ENCODE measurements at places on chromosomes 7 and 10. TPM values are rescaled to one million over a fixed set of nuclear protein-coding genes. Genes with fewer than 3 reads are reported as not detected.

DNA sequence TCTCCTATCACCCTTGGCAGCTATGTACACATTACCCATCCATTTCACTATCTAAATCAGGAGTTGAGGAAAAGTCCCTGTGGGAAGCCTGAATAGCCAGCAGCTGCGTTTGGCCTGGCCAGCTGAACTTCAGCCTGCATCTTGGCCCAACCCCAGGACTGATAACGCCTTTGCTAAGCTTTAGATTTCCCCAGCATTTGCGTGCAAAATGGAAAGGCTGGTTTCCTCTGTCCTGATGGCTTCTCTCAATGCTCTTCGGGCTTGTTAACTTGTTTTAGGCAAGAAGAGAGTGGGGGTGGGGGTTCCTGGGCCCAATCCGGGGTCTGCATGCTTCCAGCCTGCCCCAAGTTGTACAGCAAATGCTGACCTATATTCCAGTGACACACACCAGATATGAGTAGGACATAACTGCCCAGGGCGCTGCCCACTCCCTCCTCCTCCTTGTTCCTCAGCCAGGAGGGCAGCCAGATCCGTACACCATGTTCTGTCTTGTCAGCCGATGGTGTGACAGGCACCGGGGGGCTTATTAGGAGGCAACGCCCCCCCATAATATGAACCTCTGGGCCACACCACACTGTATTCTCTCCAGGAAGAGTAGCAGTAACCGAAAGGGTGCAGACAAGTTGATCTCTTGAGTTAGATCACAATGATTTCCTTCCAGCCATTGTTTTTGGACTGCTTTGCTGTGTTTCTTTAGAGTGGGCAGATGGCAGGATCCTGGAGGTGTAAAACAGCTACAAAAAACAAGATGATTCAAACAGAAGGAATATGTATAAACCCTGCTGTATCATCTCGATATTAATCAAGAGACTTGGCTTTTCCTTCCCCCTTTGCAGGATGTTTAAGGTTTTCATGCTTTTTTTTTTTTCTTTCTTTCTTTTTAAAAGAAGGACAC is 339.0 kb downstream of the RNLS start:
- H3K4me1 ChIP-seq = peaks cover 38% of the 10 kb centered on the region
- H3K27ac ChIP-seq = peak overlapping the region; percentile 70
- no peaks in the 10 kb centered on the region for H3K36me3 ChIP-seq
- no peak overlapping the region for H3K4me3 ChIP-seq
- DNase-seq = peak; percentile 5

Gene HSPA12A
- 2.8 TPM for total RNA-seq

GRCh38 chr10:132360766-132361447 is 28.9 kb downstream of the LRRC27 start:
- H3K4me3 ChIP-seq = no peak overlapping the region
- peak; percentile 38 for DNase-seq
- no peaks in the 10 kb centered on the region for H3K4me1 ChIP-seq
- peaks cover 9% of the 10 kb centered on the region for H3K27me3 ChIP-seq
- H3K27ac ChIP-seq = no peak overlapping the region
- H3K36me3 ChIP-seq = peaks cover 16% of the 10 kb centered on the region

Gene GRID2IP
- 0.08 TPM for total RNA-seq

DNA sequence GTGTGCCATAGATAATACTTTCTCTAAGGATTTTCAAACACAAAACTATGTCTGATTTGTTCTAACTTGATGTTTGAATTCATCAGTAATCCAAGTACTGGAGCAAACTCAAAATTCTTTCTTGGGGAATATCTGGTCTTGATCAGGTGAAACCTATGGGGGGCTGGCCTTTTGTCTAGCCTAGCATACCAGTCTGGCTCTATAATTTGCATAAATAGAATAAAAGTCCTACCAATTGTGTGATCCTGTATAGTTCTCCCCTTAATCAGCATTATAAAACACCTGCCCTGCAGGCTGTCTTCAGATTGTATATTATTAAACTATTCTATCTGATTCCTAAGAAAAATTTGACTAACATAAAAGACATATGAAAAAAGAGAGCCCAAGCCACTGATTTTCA is 233.8 kb upstream of the LRRN3 start:
- DNase-seq = no peak
- H3K27ac ChIP-seq = no peak overlapping the region
- H3K27me3 ChIP-seq = no peaks in the 10 kb centered on the region
- no peak overlapping the region for H3K4me3 ChIP-seq

Gene MOGAT3
- not detected for total RNA-seq

GRCh38 chr10:123500110-123500509 is 166.0 kb upstream of the GPR26 start:
- H3K27ac ChIP-seq = no peak overlapping the region
- H3K27me3 ChIP-seq = peaks cover 3% of the 10 kb centered on the region

Gene ASB10
- total RNA-seq = not detected

DNA sequence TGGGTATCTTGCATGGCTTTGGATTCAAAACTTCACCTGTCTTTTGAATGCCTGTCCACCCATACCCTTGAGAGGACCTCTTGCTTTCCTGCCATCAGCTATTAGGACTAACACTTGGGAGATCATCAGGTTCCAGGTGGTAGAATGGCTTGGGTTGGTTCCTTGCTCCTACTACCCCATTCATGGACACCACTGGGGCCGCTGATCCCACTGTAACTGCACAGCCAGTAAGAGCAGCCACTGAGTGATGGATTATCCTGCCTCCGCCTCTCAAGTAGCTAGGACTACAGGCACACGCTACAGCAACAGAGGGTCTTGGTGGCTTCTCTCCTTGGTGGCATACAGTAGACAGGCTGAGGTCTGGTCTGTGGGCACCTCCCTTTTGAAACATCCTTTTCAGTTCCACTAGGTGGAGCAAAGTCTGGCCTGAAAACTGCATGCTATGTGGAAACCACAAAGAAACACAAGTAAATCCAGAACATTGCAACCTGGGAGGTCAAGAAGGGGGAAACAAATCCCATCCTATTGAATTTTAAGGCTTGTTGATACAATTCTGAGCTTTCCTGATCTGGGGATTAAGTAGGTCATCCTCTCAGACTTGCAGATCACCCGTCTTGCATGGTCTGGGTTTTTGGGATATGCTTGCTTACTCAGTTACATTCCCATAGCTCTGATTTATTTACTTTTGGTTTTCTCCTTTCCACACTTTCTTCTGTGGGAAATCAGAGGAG is 9.4 kb downstream of the WBP1L start:
- no peak overlapping the region for H3K27ac ChIP-seq
- H3K4me1 ChIP-seq = no peaks in the 10 kb centered on the region
- H3K36me3 ChIP-seq = no peaks in the 10 kb centered on the region
- no peak overlapping the region for H3K4me3 ChIP-seq
- no peaks in the 10 kb centered on the region for H3K27me3 ChIP-seq

GRCh38 chr10:110207011-110207804 is at the start of gene MXI1:
TSS of gene MXI1 (plus strand) at chr10:110207605. CDS start at chr10:110207809, 204 bp downstream.
- peaks cover 9% of the 10 kb centered on the region for H3K36me3 ChIP-seq
- DNase-seq = peak; percentile 70
- H3K27me3 ChIP-seq = peaks cover 26% of the 10 kb centered on the region
- H3K27ac ChIP-seq = peak within 1 kb of the TSS; percentile 40
- peaks cover 30% of the 10 kb centered on the region for H3K4me1 ChIP-seq
- peak within 1 kb of the TSS; percentile 95 for H3K4me3 ChIP-seq

Gene AOAH
- 0.28 TPM for total RNA-seq

GRCh38 chr10:2921956-2922680 is 145.2 kb upstream of the PFKP start:
- no peak for DNase-seq
- peaks cover 14% of the 10 kb centered on the region for H3K4me1 ChIP-seq
- H3K4me3 ChIP-seq = no peak overlapping the region
- H3K27ac ChIP-seq = no peak overlapping the region

Gene CABCOCO1
- 0.28 TPM for total RNA-seq

Gene ANXA8L1
- not detected for total RNA-seq

Gene RAMP3
- 0.62 TPM for total RNA-seq

DNA sequence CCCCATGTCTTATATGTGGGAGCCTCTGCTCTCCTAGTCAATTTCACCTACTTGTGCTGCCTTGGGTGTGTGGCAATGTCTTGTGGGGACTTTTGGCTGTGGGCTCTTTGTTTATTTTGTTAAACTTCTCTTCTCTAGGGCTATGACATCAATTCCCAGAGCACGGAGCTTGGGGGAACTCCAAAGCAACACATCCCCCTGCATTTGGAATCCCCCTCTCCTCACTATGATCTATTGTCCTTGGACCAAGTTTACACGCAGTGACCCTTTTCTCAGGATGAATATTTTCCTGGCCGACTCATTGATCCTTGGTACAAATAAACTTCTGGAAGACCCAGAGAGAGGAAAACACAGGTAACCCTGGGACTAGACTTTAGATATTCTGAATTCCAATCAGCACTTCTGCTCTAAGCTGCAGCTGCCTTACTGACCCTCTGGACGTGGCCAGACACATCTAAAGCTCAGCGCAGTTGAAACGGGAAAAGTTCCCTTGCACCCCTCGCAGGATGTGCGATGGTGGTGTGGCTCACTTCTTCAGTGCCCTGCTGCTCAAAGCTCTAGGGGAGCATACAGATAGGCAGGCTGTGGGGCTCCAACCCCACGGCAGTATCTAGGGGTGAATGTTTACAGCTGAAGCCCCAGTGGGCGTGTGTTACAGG is 110.8 kb downstream of the TMEM178B start:
- H3K36me3 ChIP-seq = no peaks in the 10 kb centered on the region
- H3K4me3 ChIP-seq = no peak overlapping the region
- H3K27ac ChIP-seq = no peak overlapping the region
- peaks cover 1% of the 10 kb centered on the region for H3K27me3 ChIP-seq
- H3K4me1 ChIP-seq = no peaks in the 10 kb centered on the region

DNA sequence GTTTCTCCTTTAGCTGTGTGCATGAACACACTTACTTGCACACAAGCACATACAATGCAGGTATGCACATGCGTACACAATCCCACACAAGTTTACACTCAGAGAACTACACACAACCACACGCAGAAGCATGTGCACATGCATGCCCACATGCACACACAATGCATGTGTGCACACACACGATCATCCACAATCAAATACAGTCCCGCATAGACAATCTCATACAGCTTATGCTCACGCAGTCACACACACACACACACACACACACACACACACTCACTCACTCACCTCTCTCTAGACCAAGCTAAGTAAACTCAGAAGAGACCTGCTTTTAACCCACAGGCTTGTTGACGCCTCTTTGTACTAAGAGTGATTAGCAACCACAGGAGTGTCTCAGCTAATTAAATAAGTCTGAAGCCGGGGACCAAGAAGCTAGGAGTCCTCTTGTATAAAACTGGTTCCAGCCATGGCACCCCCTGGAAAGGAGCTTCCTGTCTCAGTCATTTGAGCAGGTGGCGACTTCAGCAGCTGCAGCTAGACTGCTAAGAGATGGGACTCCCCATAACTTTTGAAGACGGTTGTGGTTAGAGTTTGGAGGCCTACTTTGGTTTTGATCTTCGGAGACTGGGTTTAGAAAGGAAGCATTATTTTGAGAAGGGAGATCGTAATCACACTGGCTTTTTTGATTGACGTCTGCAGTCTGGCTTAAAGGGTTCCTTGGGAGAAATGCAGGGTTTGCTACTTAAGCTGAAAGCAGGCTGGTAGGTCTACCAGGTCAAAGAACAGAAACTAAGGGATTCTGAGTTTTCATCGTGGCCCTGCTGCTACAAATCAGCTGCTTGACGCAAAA is 82.3 kb upstream of the ADRB1 start:
- H3K4me1 ChIP-seq = no peaks in the 10 kb centered on the region
- H3K27ac ChIP-seq = no peak overlapping the region
- no peaks in the 10 kb centered on the region for H3K36me3 ChIP-seq

DNA sequence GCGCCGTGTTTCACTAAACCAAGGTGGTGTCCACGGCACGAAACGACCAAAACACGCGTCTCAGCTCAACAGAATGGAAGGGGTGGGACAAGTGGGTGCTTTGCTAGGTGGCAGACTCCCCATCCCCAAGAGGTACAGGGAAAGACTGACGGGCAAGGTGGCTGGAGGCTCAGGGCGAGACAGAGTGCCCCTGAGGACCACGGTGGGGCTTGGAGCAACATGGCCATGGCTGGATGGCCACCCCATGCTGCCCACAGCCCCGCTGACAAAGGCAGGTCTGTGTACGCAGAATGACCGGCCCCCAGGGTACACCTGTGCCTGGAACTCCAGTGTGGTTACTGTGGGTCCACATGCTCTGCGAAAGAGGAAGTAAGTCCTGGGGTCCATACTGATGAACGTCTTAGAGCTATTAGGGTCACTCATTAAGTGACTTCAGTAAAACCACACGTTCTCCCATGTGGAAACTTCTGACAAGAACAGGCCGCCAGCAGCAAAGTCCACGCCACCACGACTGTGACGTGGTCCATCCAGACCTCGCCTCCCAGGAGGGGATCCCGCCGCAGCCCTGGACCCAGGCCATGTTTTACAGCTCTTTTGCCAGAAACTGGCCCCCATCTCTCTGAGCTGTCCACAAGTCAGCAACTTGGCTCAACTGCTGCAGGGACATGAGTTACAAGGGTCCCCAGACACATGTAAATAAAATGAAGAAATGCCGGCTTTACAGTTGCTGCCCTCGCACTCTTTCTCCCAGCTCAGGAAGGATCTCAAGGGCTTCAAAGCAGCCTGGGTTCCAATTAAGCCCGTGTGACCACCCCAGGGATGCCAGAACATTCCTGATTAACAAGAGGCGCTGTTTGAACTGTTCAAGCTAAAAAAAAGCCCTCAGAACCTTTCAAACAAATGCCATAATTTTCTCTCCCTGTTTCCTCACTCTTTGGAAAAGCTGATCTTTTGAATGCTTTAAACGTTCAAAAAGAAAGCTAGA is 66.8 kb downstream of the MAD1L1 start:
- no peak overlapping the region for H3K27ac ChIP-seq
- H3K4me3 ChIP-seq = no peak overlapping the region
- peaks cover 2% of the 10 kb centered on the region for H3K4me1 ChIP-seq
- peaks cover 21% of the 10 kb centered on the region for H3K36me3 ChIP-seq
- peaks cover 10% of the 10 kb centered on the region for H3K27me3 ChIP-seq

DNA sequence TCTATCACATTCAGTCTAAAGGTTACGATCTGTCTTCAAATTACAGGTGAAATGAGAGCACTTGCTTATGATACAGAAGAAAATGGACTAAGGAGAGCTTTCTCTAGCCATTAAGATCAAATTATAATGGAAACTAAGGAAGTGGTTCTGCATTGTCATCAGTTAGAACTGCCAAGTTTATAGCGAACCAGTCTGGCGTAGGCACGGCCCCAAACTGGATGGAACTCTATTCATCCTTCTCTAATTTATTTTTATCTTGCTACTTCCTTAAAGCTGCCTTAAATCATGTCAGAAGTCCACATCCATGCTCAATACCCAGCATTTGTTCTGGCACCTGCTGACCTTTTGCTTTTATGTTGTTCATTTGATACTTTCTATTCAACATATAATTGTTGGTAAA is 63.7 kb upstream of the APBB1IP start:
- DNase-seq = no peak
- no peak overlapping the region for H3K27ac ChIP-seq
- H3K4me1 ChIP-seq = peaks cover 3% of the 10 kb centered on the region
- no peaks in the 10 kb centered on the region for H3K27me3 ChIP-seq
- no peaks in the 10 kb centered on the region for H3K36me3 ChIP-seq
- H3K4me3 ChIP-seq = no peak overlapping the region
